Fibroblast of mammary gland (primary cell): ENCODE measurements at places on chromosomes 16 and 17.

GRCh38 chr17:27492470-27492869 lies 36.2 kb downstream of the KSR1 start:
- DNase-seq: no peak

DNA sequence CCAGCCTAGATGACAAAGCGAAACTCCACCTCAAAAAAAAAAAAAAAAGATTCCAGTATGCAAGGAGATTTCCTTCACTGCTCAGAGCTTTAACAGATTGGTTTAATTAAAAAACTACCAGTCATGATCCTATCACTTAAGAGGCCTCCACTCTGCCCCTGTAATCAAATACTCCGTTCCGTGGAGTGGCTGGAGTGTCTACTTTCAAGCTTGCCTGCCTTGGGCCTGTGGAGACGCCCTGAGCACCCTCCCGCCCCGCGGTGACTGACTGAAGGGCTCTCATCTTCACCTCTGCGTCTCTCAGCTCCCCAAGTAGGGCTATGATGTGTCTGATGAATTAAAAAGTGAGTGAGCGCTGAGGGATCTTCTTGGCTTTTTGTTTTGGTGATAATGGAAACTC lies 25.3 kb upstream of the TRPV3 start:
- DNase-seq: no peak

GRCh38 chr16:23195366-23195978 lies 12.9 kb downstream of the SCNN1G start:
- DNase-seq: no peak

DNA sequence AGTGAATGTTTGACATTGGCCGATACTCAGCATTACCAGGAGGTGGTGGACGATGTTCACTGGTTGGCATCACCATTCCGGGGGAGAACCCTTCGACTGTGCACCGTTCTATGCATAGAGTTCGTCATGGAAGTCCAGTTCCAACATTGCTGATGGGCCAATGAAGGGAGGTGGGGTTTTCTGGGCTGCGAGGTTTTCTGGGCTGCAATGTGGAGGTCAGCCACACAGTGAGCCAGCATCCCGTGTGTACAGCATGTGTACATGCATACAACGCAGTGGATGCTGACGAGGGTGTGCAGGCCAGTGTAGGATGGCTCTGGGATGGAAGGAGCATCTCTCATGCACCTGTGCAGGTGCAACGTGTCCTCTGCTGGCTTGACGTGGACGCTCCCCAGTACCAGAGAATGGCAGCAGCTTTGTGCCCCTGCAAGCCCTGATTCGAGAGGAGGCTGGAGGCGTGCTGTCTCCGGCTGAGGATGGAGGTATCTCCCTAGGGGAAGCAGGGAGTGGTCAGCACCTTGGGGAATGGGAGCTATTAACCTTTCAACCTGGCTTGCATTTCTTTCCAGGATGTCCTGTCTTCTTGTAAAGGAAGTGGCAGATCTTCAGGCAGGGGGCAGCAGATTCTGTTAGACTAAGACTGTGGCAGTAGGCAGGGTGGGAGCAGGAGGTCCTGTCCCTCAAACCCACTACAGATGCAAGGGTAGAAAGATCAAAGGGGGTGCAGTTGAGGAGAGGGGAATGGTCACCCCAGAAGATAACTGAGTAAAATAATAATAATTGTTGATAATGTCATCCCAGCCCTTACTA lies 98.2 kb downstream of the CYLD start:
- no peak for DNase-seq

GRCh38 chr17:2390199-2390836 lies 10.5 kb downstream of the MNT start:
- DNase-seq: peak; percentile 58

DNA sequence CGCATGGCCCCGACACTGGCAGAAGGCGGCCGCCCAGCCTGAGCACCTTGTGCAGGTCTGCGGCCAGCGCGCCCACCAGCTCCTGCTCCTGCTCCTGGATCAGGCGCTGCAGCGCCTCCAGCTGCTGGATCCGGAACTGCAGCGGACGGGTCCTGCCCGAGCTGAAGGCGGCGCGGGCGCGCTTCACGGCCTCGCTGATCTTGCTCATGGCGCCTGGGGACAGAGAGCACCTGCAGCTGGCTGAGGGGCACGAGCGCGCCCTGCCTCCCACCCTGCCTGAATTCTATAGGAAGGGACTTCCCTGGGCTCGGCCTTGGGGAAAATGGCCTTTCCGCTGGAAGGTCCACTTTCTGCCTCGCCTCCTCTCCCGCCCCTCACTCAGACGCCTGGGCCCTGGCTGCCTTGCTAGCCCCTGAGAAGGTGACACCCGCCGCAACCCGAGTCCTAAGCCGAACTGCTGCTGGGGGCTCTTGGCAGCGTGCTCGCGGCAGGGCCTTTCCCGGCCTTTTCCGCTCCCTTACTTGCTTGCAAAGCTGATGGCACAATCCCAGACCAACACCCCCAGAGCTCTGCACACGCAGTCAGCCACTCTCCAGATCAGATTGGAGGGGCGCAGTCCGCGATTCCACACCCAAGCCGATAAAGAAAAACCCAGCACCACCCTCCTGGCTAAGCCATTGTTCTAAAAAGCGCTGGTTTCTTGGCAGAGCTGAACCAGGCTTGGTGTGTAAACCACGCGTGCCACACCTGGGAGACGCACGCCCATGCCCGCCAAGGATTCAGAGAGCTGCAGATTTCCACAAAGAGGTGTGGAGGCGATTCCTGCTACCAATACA lies 3.0 kb downstream of the ALDH3A1 start:
- DNase-seq: peak; percentile 68

GRCh38 chr16:12869698-12870427 lies 31.5 kb upstream of the SHISA9 start:
- peak; percentile 4 for DNase-seq
